ENCODE measurements at places on chromosomes 3 and 15.

DNA sequence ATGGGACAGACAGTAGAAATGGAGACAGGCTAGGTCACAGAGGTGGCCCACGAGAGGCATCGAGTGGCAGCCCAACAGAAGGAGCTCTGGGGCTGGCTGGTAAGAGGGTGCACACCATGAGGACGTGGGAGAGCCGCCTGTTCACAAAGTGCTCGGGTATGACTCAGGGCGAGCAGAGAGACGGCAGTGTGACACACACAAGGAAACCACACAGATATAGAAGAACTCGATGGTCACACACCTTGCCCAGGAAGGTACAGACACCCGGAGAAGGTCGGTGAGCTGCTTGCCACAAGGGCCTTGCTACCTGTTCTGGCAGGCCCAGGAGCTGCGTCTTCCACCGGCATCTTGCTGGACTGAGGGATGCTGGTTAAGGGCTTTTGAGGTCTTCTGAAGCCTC lies 50.2 kb downstream of the CA12 start:
- no peak for DNase-seq

DNA sequence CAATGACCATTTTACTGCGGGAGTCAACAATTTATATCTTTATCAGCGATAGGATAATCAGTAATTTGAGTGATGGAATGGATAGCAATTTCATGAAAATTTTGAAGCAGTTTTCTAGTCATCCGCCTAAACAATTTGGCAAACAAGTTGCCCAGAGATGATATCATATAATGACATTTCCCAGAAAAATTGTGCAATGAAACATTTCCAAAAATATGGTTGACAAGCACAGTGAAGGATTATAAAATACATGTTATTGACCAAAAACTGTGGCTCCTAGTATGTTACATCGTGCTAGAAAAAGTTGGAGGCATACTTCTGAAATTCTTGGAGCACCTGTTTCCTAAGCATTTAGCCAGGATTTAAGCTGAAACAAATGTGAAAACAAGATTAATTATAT lies 145.1 kb downstream of the GHSR start:
- DNase-seq = no peak

- DNase-seq = peak; percentile 63
Observed at GRCh38 chr15:44545913-44546802, 9.2 kb downstream of the EIF3J start.

DNA sequence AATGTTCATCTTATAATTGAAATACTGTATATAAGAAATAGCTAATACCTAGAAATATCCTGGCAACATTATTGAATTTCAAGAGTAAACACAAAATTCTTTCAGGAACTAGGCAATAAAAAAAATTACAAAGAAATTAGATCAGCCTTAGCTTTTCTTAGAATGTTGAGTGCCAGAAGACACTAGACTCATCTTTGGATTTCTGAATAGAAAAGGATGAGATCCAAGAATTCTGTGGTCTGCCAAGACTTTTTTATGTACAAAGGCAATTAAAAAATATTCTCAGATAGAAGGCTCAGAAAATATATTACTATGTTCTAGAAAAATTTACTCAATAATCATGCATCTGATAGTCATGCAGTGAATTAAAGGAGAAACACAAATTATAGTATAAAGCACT lies 294.5 kb upstream of the CDIN1 start:
- no peak for DNase-seq

All from NAMALWA (cell line).